Osteoblast (primary cell): ENCODE measurements at places on chromosomes 7 and 10. TPM values are rescaled to one million over a fixed set of nuclear protein-coding genes. Genes with fewer than 3 reads are reported as not detected.

- peak; percentile 71 for DNase-seq
Measured at GRCh38 chr7:115844857-115845256, 185.7 kb downstream of the TFEC start.

- DNase-seq: peak; percentile 64
Measured at GRCh38 chr10:36808625-36809362, 316.6 kb upstream of the ANKRD30A start.

GRCh38 chr10:131760416-131761166 lies 140.2 kb upstream of the PPP2R2D start:
- peak; percentile 58 for DNase-seq

DNA sequence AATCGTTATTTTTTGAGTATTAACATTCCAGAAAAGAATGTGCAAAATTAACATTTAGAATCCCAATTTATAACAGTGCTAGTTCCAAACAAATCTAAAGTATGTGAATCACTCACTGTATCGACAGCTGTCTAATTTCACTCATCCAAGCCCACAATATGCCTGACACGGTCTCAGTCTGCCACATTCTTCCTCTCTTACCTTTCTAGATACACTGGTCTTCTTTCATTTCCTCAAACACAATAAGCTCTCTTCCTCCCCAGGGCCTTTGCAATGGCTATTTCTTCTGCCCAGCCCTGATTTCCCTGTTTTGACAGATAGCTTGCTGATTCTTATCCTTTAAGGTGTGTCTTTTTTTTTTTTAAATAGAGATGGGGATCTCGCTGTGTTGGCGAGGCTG lies 48.8 kb downstream of the UBE2H start:
- no peak for DNase-seq

- DNase-seq: no peak
Measured at GRCh38 chr10:27569946-27570345, 65.8 kb downstream of the RAB18 start.

DNA sequence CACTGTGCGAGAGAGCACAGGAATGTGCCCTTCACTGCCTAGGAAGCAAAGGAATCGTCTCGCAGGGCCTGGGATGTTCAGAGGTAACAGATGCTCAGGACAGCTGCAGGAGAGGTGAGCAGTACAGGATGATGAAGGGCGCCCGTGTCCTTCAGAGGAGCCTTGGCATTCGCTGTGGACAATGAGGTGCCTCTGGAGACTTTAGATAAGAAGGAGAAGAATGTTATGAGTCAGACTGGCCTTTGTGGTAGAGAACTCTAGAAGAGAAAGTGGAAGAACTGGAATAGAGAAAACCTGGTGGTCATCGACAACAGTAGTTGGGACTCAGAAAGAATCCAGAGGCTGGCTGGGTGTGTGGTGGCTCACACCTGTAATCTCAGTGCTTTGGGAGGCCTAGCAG lies 64.4 kb upstream of the LEP start:
- peak; percentile 78 for DNase-seq

DNA sequence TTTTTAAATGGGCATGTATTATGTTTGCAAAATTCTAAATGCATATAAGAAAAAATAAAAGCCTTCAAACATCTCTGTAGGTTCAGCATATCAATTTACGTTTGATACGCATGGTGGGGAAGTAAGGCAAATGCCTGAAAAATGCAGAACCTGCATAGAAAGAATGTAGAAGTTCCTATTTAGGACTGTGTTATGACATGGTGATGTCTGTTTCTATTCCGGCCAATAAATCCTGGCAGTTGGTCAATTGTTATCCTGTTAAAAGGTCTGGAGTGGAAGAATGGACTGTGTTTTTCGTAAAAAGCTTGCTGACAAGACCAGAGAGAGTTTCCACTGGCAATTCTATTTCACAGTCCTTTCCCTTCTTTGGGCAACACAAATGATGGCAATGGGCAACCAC lies 49.6 kb upstream of the CAV2 start:
- DNase-seq: peak; percentile 37

GRCh38 chr10:73044378-73045285 lies 52.0 kb downstream of the P4HA1 start:
- peak; percentile 42 for DNase-seq

DNA sequence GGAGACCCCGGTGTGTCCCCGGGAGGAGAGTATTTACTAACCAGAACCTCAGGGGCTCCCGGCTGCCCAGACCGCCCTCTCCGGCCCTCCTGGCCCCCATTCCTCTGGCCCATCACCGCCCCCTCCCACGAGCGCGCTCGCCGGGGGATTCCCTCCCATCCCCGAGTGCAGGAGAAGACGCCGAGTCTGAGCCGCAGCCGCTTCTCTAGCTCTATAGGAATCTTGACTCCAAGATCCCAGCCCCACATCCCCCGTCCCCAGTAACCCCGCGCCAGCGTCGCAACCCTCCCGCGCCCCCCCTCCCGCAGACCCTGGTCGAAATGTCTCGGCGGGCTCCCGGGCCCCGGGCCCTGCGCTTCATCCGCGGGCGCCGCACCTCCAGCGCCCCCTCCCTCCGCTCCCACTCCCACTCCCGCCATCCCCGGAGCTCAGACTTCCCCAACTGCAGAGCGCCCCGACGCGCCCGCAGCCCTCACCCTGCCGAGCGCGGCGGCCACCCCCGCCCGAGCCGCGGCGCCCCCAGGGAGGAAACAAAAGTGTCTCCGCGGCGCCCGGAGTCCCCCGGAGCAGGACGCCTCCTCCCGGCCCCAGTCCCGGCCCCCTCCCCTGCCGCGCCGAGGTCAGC lies 541 bp downstream of the ELMO1 start:
- DNase-seq: peak; percentile 71

GRCh38 chr7:94940241-94940640 lies 32.8 kb downstream of the PPP1R9A start:
- DNase-seq: no peak

DNA sequence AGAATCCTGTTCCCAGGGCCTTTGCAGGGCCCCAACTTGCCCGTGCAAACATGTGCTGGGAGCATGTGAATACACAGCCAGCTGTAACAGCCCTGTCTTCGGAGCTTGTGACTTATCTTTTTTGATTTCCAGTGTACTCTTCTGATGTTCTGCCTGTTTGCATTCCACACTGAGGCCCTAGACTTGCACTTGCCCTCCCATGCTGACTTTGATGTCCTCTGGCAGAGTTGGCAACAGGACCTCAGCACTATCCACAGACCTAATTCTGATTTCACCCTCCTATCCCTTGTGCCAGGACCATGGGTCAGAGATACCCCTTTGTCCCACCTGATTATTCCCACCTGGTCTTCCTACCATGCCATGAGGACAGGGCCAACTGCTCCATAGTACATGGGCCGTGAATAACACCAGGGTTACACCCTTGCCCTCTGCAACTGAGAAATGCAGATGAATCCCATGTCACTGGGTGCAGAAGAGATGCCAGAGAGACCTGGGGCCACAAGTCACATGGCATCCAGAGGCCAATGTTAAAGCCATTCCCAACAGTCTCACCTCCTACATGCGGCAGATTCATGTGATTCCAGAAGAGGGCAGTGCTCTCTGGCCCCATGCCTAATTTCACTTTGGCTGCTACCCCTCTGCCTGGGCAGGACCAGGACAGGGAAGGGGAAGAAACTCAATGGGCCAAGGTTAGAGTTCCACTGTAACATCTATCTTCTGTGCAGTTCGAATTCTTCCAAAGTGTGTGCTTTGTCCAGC lies 43.0 kb downstream of the SCRN1 start:
- peak; percentile 73 for DNase-seq

DNA sequence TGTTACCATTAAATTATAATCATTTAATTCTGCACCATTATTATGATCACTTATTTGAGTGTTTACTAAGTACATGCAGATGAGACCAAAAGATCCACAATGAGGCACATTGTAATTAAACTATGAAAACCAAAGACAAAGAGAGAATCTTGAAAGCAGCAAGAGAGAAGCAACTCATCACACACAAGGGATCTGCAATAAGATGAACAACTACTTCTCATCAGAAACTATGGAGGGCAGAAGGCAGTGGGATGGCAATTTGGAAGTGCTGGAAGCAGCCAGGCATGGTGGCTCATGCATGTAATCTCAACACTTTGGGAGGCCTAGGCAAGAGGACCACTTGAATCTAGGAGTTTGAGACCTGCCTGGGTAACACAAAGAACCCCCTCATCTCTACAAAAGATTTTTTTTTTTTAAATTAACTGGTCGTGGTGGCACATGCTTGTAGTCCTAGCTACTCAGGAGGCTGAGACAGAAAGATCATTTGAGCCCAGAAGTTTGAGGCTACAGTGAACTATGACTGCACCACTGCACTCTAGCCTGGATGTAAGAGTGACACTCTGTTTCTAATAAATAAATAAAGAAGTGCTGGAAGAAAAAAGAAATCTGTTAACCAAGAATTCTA lies 47.7 kb downstream of the CDK6 start:
- no peak for DNase-seq

NEBL gene
- total RNA-seq: under 0.01 and 0.29 TPM in 2 replicates

EPO gene
- total RNA-seq: not detected in 2 replicates

FBXO24 gene
- under 0.01 and 0.36 TPM in 2 replicates for total RNA-seq

BTBD16 gene
- total RNA-seq: not detected in 2 replicates

ARHGAP19 gene
- 7.7 and 8.7 TPM in 2 replicates for total RNA-seq

MRC1 gene
- under 0.01 and 0.36 TPM in 2 replicates for total RNA-seq

CCL24 gene
- total RNA-seq: not detected in 2 replicates

TEX47 gene
- not detected in 2 replicates for total RNA-seq

CXCL12 gene
- 288 and 358 TPM in 2 replicates for total RNA-seq
